Tongue (tissue), 3 donors: ENCODE measurements at places on chromosomes 7 and 10. TPM values are rescaled to one million over a fixed set of nuclear protein-coding genes. Genes with fewer than 3 reads are reported as not detected.

Gene PLEKHS1
- 1.4 TPM for total RNA-seq

Gene GNAT3
- total RNA-seq = 4.0 TPM

Gene SERPINE1
- 5.4 TPM for total RNA-seq

Gene CYP2C8
- 0.31 TPM for total RNA-seq

Gene SPDYE9
- total RNA-seq = not detected

Gene HILPDA
- 15.4 TPM for total RNA-seq

Gene ADCYAP1R1
- total RNA-seq = 8.3 TPM

Gene ACTR3C
- 12.1 TPM for total RNA-seq

Gene FFAR4
- total RNA-seq = not detected

Gene MAT1A
- total RNA-seq = 0.31 TPM

Gene C10orf88
- 9.7 TPM for total RNA-seq

Gene CPA2
- total RNA-seq = not detected

Gene MAD1L1
- total RNA-seq = 58.0 TPM

Gene ODAD2
- 1.0 TPM for total RNA-seq

Gene ZNF425
- 4.7 TPM for total RNA-seq

Gene MYO1G
- 1.9 TPM for total RNA-seq

Gene EVX1
- not detected for total RNA-seq

Gene ZDHHC6
- 29.6 TPM for total RNA-seq

Gene HGF
- 10.2 TPM for total RNA-seq

Gene KLF14
- total RNA-seq = 1.1 TPM

Gene SLC13A4
- not detected for total RNA-seq

Gene CTAGE4
- 4.7 TPM for total RNA-seq

Gene WEE2
- total RNA-seq = not detected
